ENCODE measurements at places on chromosomes 5 and 9.

GRCh38 chr5:57448751-57449150 lies 33.9 kb downstream of the ACTBL2 start:
- DNase-seq, result no peak

- no peak for DNase-seq
These were observed at the start of gene MZB1 for GRCh38 chr5:139389701-139390638. Gene MZB1, minus strand, starts transcription at chr5:139389913. Its CDS starts 57 bp downstream, at chr5:139389856.

- DNase-seq, result no peak
These were observed 206.1 kb downstream of the CHSY3 start for GRCh38 chr5:130110328-130110727.

GRCh38 chr9:4417578-4418325 lies 72.5 kb upstream of the SLC1A1 start:
- no peak for DNase-seq

- no peak for DNase-seq
These were observed 50.8 kb downstream of the SERINC5 start for GRCh38 chr5:80204808-80205614.

DNA sequence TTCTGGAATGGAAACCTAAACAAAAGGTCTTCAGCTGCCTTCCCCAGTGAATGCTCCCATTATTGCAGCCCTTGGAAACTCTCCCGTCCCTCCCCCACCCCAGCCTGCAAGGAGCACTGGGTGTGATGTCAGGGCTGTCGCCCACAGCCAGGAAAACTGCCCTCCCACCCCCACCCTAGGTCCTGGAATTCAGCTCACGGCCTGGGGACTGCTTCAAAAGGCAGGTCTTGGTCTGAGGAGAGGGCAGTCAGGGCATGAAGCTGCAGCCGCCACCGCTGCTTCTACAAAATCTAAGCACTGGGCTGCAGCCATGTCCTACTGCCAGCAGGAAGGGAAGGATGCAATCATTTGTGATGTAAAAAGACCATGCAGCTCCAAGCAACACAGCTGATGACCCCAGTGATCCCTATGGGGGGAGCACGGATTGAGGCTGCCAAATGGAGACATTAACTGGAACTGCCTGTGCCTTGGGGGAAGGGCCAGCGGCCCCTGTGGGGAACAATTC lies 11.4 kb downstream of the GRHPR start:
- no peak for DNase-seq

- no peak for DNase-seq
These were observed 204.2 kb upstream of the RGMB start for GRCh38 chr5:98569288-98569687.

- no peak for DNase-seq
These were observed 25.5 kb upstream of the SLC6A3 start for GRCh38 chr5:1470762-1471211.

DNA sequence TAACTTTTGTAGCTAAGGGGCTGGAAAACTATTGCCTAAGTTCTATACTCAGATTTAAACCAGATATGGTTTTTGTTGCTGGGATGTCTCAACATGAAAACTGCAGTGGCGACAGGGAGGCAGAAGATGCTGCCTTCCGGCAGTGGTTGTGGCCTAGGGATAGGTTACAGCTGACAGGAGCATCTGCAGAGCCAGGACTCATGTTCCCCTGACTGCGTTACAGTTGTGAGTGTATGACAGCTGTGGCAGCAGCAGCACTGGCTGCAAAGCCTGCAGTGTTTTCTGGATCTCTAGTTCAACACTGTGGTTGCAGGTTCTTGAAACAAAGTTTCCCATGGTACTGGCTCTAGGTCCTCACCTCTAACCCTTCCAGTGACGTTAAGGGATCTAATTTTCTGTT lies 498.8 kb upstream of the CDH18 start:
- no peak for DNase-seq

DNA sequence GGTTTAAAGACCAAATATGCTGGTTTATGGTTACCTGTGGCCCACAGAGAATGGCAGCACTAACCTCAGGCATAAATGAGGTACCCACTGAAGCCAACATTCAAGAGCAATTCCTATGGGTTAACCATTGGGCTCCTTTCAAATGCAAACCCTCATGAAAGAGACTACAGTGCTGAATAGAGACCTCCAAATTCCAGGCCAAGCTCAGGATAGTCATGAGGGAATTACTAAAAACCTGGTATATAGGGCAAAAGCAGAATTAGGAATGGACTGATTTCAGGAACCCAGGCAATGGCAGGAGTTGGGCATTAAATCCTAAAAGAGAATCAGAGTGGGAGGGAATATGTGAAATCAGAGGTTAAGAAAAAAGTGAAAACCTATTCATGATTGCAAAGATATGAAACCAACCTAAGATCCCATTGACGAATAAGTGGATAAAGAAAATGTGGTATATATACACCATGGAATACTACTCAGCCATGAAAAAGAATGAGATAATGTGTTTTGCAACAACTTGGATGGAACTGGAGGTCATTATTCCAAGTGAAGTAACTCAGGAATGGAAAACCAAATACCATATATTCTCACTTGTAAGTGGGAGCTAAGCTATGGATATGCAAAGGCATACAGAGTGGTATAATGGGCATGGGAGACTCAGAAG lies 51.6 kb downstream of the PDCD1LG2 start:
- DNase-seq, result no peak

- DNase-seq, result no peak
These were observed 1752.6 kb upstream of the C9orf72 start for GRCh38 chr9:29325894-29326293.

DNA sequence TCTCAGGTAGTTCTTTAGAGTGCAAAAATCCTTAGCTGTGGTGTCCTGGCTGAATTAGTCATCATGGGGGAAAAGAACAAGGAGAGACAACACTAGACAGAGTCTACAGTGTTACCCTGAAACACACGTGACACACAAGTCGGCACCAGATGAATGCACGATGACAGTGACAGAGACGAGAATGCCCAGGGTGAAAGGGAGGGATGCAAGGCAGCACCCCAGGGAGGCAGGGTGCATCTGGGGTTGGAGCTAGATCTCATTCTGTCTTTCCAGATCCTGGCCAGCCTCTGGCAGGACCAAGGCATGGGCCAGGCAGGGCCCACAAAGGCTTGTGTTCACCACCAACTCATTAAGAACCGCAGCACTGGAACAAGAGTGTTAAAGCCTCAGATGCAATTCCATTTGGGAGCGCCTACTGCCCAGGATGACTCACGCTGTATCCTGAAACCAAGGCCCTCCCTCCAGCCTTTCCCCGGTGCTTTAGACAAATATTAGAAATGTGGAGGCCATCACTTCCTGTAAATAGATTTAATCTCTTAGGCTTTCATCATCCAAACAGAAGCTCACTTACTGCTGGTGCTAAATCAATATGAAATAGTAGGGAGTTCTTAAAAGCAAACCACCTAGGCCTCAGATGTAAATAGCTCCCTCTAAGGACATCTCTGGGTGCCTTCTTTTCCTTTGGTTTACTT lies 56.1 kb downstream of the IRX2 start:
- no peak for DNase-seq

- no peak for DNase-seq
These were observed 6.0 kb downstream of the PUM3 start for GRCh38 chr9:2837915-2838314.

DNA sequence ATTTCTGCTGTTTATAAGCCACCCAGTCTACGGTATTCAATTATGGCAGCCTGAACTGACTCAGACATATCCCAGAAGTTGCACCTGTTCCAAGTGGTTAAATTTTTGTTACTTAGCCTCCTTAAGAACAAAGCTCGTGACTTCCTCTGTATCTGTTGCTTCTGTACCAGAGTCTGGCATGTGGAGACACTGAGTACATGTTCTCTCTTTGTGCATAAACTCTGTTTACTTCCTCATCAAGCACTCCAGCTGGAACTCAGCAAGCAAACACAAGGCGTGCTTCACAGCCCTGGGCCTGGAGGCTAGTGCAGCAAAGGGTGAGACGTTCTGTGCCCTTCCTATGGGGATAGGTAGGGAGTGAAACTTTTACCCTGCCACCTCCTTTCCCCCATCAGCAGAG lies 19.0 kb downstream of the C9orf152 start:
- DNase-seq, result peak; percentile 24

DNA sequence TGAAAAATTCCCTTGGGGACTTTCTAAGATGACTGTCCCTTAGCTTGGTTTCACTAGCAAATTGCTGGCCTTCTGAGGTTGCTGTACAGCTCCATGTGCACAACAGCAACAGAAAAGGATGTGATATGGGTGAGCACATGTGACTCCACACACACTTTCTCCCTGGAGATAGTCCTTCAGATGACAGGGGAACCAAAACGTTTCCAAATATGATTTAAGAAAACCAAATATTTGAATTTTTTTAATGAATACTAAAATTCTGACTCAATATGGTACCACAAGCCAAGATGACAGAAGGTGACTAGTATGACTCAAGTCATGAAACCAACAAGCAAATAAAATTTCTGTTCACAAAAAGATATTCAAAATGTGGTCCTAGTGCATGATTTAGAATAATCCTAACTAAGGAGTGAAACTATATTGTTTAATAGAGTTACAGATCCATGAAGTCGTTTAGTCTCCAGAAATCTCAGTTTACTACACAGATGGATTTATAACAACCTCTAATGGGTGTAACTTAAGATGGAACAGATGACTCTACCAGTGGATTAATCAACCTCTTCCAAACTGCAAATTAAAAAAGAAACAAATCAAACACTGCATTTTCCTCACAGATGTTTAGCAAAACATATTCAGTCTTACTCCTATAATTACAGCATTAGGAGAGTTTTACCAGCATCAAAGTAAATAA lies 144.8 kb upstream of the PIK3R1 start:
- no peak for DNase-seq

DNA sequence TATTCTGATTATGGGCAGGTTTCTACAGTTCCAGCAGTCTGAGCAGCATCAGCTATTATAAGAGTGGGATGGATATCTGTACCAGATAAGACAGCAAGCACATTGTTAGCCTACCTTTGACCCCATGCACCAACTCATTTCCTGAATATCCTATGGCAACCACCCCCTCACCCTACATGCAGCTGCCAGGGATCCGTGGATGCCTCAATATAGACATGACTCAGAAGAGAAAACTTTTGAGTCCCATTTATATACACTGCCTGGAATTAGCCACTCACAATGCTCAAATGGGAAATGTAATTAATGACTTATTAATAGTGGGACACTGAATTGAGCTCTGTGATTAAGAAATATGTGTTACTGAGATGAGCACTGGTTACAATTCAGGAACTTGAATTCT lies 124.4 kb downstream of the SSBP2 start:
- DNase-seq, result no peak

GRCh38 chr5:155700333-155700732 lies 626.6 kb upstream of the SGCD start:
- DNase-seq, result no peak

GRCh38 chr9:109031241-109031640 lies 17.9 kb upstream of the CTNNAL1 start:
- DNase-seq, result no peak

DNA sequence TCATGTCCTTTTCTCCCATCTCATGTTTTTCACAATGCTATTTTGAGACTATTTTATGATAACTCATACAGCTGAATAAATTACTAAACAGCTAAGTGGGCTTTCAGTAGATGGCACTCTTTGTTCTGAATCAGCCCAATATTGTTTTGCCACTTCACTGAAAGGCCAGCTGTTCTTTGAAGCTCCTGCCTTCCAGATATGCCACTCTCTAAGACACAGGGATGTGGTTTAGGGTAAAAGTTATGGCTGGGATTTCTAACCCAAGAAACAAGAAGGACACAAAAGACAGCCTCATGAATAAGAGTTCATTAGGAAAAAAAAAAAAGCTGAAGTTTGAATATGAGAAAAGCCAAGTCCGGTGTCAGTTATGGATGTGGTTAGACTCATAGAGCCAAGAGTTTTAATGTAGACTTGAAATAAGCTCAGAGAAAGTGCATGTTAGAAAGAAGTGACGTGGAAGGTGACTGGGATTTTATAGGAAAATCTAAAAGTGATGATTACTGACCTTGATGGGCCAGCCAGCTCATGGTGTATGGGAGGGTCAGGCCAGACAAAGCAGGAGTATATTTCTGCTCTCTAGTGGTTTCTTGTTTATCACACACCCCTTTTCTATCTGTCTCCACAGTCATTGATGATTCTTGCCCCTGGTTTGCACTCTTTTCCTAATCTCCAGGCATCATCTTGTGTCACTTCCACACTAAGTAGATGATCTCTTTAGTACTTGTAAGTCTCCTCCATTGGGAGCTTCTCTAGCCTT lies 488.5 kb downstream of the NR2F1-AS1 start:
- DNase-seq, result no peak

DNA sequence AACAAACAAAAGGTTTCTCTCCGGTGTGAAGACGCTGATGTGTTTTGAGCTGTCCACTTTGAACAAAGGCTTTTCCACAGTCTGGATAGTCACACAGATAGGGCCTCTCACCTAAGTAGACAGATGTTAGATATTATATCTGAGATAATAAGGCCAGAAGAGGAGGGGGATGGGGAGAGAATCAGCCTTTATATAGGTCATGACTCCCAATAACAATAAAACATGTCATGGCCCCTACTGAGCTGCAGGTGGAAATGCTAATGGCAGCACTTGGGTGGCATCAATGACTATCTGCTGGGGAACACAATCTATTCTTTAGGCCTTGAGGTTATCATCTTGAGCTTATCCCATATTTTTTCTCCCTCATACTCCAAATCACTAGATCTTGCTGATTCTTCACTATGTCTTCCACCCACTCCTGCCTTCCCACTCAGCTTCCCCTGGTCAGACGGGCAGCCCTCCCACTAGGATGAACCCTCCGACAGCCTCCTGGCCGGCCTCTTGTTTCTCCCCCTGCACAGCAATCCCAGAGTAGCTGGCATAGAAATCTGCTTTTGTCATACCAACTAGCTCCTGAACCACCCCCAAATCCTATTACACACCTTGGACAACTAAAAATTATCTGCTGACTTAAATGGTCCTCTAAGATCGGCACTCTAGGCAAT lies 11.5 kb upstream of the SLC35D2 start:
- DNase-seq, result no peak

DNA sequence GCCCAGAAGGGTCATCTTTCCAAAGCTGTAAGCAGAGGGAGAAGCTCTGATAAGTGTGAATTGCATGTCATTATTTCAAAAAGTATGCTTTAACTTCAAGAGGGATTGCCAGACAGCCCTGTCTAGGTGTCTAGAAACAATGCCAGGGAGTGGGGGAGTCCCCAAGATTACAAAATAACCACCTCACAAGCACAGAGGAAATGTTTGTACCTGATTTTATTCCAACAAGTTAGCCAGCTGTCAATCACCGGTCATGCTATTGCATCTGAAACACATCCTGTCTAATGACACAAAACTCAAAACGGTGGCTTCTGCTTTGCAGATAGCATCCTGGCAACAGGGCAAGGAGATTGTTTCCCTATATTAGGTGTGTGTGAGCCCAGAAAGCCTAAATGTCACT lies 154.2 kb upstream of the WWC1 start:
- DNase-seq, result no peak

DNA sequence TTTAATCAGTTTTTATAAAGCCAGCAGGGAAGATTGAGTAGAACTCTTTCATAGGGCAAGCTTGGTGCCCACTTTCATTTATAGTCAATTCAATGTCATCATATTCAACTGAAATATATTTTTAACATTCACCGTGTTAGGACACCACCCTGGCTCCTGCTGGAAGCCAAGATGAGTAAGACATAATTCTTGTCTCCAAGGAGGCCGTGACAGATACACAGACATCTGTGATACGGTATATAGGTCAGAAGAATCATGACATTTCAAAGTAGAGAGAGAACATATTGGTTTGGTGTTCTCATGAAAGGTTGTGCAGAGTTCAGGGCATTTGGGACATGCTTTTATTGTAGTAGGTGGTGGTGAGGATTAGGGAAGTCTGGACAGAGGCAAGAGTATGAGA lies 120.1 kb downstream of the CMYA5 start:
- no peak for DNase-seq

GRCh38 chr5:36630201-36631145 lies 24.1 kb downstream of the SLC1A3 start:
- no peak for DNase-seq
